ENCODE measurements at places on chromosomes 6 and 20. TPM values are rescaled to one million over a fixed set of nuclear protein-coding genes. Genes with fewer than 3 reads are reported as not detected.
A peak's percentile ranks its signal among the peaks of the same experiment; 100 is the strongest.

Gene BPIFA1
- total RNA-seq: not detected

DNA sequence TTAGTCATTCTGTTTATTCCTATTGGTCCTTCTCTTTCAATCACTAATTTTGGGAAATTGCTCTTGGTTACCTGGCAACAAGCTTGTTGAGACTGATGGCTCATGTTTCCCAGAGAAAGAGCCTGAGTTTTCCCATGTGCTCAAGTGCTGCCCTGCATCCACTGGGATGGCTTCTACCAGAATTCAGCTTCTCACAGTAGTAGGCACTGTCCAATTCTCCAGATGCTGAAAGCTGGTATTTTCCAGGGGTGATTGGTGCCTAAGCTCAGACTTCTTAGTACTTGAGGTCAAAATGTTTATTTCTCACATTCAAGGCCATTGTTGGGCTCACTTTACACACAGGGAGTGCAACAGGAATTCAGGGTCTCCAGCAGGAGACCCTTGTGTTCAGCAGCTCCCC lies 29.1 kb upstream of the SLC2A12 start:
- no peak for DNase-seq
- no peaks in the 10 kb centered on the region for H3K36me3 ChIP-seq
- no peaks in the 10 kb centered on the region for H3K4me1 ChIP-seq
- H3K4me3 ChIP-seq: no peak overlapping the region

- no peak for DNase-seq
- peak overlapping the region; percentile 44 for H3K27ac ChIP-seq
- no peaks in the 10 kb centered on the region for H3K27me3 ChIP-seq
- no peaks in the 10 kb centered on the region for H3K4me1 ChIP-seq
- H3K36me3 ChIP-seq: no peaks in the 10 kb centered on the region
- H3K4me3 ChIP-seq: no peak overlapping the region
Observed at GRCh38 chr6:127247114-127248096, 19.3 kb upstream of the RNF146 start.

GRCh38 chr6:64985726-64986125 lies 721.3 kb downstream of the EYS start:
- H3K4me3 ChIP-seq: no peak overlapping the region
- no peaks in the 10 kb centered on the region for H3K4me1 ChIP-seq
- H3K27ac ChIP-seq: no peak overlapping the region
- no peaks in the 10 kb centered on the region for H3K27me3 ChIP-seq

DNA sequence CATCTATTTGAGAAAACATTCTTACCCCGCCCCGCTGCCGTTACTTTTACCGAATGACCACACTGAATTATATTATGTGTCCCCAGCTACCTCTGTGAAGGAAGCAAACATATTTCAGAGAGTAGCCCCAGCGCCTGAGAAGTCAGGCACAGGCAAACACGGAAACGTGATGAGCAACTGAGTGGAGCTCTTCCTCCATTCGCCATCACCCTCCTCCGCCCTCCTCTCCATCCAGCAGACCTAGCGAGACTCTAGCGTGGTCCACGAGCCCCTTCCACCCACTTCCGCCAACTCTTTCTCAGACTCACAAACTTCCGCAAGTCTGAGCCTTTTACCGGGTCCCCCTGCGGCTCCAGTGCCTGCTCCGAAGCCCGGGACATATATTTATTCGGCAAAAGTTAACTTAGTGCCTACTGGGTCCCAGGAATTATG lies 582 bp downstream of the SNRPB start:
- peak overlapping the region; percentile 83 for H3K4me3 ChIP-seq
- no peaks in the 10 kb centered on the region for H3K4me1 ChIP-seq
- H3K27ac ChIP-seq: peak overlapping the region; percentile 92
- H3K27me3 ChIP-seq: no peaks in the 10 kb centered on the region

Data from breast epithelium (tissue), 4 donors.